ENCODE measurements at places on chromosomes 3 and 15.

DNA sequence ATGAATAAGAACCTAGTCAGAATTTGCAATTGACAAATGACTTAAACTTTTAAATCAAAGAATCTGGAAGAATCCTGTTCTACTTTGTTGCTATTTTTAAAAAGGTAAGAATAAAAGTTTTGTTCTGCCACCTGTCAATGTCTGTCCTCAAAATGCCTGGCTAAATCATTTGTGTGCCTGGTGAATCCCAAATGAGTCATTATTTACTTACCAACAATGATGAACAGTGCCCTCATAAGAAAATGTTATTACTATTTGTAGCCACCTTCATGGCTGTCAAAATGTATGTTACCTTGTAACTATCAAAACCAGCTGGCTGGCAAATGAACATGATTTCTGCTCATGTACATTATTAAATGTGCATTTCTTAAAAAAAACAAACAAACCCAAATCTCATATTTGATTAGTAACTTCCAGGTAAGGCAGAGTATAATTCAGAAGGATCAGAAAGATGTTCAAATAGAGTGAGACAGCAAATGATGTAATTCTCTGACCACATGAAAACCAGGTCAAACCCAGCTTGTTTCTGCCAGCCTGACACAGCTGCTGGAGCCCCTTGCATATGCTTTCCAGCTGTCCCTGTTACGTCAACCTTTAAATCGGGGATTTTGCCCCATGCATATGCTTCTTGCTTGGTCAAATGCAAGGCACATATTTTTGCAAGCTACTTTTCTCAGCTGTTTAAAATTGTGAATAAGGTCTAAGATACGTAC is 137.9 kb downstream of the SSR3 start:
- no peak for DNase-seq

GRCh38 chr3:123961508-123961856 is 453 bp upstream of the CCDC14 start:
- no peak for DNase-seq

DNA sequence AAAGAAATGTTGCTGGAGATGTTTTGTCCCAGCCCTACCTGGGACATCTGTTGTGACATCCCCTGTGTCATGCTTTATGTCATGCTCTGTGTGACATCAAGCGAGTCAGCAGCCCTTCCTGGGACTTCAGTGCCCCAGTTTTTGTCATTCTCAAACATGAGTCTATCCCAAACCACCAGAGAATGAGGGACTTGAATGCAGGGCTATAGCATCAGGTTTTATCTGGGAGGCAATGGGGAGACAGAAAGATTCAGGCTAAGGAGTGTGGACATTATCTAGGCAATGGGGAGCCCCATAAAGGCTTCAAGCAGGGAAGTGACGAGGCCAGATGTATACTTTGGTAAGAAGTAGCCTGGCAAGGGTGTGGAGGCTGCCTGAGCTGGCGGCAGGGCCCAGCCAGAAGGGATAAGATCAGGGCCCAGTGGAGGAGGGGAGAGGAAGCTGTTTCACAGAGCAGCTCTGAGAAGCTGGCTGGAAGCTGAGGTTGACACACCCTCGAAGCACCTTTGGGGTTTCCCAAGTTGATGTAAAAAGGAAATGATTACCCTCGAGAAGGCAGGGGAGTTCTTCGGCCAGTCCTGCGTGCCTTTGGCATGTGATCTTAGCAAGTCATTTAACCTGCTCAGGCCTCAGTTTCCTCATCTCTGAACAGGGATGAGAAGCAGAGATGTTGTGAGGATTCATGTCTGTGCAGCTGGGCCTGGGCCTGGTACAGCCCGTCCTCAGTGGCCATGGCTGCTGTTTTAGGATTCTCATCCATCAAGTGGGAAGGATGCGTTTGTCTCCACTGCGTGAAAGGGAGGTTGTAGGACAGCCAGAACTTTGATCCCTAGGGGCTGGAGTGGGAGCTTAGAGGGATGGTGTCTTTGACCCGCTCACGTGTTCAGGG is 34.3 kb downstream of the IRAK2 start:
- no peak for DNase-seq

DNA sequence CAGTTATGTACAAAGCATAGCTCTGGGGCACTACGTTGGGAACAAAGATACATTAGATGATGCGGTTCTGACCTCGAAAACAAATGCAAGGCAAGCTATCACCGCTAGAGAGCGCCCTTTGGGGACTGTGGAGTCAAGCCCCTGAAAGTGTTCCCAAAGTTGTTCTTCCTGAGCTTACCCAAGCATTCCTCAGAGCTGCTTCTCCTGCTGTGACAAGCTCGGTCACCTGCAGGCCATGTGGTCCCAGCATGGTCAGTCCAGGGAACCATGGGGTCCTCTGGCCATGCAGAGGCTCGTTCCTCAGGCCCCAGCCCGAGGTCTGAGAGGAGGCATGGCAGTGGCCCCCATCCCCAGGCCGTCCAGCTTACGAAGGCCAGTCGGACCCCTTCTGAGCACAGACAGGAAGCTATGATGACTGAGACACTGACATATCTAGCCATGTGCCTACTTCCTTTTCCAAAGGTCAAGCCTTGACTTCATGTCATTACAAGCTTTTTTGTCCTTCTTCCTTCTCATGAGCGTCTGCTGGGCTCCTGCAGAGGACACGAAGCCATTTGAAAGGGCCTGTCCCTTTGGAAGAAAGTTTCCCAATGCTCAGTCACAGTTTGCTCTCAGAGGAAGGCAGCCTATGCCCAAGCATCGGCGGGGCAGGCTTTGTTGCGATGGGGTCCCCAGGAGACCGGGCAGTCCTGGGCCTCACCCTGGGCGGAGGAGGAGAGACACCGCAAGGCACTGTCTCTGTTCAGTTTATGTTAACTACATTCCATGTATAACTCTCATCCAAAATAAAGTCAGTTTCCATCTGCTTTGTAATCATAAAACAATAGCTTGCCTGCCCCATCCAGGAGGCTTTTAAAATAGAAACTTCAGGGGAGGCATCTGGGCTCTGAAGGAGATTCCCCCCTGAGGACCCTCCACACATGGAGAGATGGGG is 79.3 kb downstream of the ATP10A start:
- DNase-seq: no peak

DNA sequence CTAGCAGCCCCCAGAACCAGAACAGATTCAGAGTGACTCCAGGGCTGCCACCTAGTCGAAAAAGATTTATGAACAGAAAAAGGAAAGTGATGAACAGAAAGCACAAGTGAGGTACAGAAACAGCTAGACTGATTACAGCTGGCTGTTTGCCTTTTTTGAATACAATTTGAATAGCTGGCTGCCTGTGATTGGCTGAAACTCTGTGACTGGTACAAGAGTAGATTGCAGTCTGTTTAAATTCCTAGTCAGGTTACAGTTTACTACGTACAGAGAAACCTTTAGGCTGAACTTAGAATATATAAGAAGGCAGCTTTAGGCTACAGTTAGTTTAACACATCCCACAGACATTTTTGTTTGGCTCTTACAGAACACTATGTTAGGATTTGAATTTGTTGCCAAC is 10.0 kb downstream of the CCDC13 start:
- no peak for DNase-seq

- no peak for DNase-seq
Measured at GRCh38 chr3:133547432-133548041, 25.9 kb upstream of the CDV3 start.

DNA sequence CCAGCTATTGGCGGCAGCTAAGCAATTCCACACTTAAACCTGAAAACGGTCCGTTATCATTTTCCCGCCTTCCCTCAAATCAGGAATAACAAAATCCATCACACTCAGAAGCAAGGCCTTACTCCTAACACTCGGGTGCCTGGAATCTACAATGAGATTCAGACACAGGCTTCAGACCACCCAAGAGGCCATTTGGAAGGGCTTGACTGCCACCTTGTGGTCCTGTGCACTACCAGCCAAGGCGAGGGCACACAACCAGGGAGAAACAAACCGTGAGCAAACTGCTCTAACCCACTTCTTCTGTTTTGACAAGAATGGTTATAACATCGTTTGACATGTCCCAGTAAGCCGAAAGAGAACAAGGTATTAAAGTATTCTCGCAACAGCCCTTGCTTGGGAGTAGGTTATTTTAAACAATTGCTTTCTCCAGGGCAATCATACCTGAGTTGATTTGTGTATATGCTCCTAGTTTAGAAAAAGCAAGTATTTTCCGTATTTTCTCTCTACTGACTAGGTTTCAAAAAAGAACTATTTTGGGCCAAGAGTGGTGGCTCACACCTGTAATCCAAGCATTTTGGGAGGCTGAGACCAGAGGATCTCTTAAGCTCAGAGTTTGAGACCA is 40.1 kb upstream of the TAFA4 start:
- DNase-seq: peak; percentile 43
